HuH-7 (cell line): ENCODE measurements at places on chromosomes 4 and X.

DNA sequence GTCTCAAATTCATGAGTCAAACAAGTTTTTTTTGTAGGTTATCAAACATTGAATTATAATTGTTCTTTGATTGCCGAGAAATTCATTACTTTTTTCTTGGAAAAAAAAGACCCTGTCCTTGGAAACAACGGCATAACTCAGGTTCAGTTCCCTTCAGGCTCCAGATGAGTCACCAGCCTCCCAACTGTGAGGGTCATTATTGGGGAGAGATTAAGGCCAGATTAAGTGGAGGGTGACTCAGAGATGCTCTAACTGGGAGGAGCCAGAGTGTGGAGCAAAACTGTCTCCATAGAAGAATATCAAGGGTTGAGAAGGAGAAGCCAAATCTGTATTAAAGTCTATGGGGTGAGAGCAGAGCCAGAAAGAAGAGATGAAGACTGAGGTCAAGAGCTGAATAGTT, 9.6 kb downstream of the ADGRG4 start:
- no peak for DNase-seq

DNA sequence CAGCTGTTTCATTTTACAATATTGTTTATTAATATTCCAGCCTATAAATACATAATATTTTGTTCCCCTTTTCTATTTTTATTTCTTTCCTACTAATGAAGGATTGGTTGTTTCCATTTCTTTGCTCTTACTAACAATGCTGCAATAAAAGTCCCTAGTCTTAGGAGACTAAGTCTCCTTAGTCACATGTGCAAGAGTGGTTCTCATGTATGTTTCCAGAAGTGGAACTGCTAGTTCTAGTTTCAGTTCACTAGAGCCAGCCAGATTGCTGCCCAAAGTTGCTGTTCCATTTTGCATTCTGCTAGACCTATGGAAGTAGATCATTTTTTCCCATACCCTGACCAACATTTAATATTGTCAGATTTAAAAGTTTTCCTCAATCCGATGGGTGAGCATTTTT, 44.3 kb downstream of the CNGA1 start:
- DNase-seq, result no peak

DNA sequence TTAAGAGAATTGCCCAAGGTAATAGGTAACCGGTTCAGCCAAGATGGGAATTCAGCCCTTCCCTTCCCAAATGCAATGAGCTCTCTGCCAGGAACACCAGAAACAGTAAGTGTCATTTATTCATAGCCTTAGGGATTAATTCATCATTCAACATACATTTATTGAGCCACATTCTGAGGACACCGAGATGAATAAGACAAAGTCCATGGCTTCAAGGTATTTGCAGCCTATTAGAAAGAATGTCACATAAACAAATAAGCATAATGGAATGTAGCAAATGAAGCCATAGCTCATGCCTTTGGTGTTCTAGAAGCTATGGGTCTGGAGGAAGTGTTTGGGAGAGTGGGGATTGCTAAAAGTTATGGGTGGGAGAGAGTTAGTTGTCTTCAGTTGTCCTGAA, 6.3 kb upstream of the TAB3 start:
- DNase-seq, result no peak

DNA sequence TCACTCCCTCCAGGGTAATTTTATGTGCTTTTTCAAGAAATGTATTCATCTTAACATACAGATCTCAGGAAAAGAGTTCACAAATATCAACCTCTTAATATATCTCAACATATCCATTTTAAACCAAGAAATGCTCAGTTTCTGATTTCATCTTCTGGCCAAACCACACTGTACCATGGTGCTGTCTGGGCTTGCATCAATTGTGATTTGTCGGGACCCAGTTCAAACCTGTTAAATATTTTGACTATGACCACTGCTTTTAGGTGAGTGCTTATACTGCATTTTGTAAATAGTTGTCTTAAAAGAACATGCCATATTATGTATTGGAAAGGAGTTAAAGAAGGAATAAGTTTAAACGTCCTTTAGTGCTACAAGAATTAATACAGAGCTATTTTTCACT, 352.1 kb downstream of the SPOCK3 start:
- DNase-seq, result no peak

- no peak for DNase-seq
These were observed 2.1 kb upstream of the PDE6B start for GRCh38 chr4:622996-623913.

DNA sequence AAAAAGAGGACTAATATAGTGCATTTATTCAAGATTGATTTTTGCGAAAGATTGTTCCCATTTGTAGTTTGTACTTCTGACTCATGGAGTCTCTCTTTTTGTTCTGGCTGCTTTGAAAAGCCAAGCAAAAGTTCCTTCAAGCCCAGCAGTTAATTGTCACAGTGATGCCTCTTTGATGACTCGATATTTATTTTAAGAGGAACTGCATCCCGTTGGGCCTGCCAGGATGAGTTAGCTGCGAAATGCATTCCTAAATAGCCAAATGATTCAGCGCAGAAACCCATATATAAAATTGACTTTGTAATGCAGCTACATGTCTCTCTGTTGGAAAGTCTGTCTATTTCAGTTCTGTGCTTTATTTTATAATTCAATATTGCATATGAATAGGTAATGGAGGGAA, 295.1 kb downstream of the GBA3 start:
- DNase-seq, result no peak

GRCh38 chr4:85656759-85657505, 182.0 kb downstream of the ARHGAP24 start:
- no peak for DNase-seq

DNA sequence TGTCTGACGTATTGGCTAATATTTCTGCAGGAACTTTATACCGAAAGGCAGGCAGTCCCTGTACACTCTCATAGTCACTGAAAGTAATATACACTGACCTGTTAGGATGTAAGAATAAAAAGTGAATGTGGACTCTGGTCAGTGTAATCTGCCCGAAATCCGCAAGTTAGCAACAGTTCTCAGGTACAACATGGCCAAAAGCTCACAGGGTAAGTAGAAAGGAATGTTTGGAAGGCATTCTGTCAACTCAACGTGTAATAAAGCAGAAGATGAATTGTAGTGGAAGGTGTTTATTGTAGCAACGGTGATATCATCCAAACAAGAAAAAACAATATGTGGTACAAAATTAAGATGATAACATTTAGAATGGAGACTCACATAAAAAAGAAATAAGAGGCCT, 26.0 kb upstream of the NUP54 start:
- DNase-seq, result no peak

DNA sequence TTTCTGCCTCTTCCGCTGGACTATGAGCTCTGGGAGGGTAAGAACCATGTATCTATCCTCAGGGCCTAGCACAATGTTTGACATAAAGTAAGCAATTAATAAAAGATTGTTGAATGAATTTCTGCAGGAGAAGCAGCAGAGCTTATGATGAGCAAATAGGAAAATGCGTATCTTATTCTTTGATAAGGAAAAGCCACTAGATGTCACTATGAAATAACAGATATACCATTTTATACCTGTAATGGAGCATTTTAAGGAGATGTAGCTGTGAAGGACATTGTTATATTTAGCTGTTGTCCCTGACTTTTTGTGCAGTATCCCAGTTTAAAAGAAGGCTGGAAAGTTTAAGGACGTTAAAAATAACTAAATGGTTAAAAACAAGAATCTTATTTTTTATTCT, 147.2 kb upstream of the MBNL3 start:
- DNase-seq, result no peak

- DNase-seq, result no peak
These were observed 317.1 kb upstream of the BMP3 start for GRCh38 chr4:80713409-80713808.

GRCh38 chrX:71492231-71493065, 40.5 kb upstream of the OGT start:
- no peak for DNase-seq

- no peak for DNase-seq
These were observed 8.6 kb downstream of the GPM6B start for GRCh38 chrX:13808293-13808692.

DNA sequence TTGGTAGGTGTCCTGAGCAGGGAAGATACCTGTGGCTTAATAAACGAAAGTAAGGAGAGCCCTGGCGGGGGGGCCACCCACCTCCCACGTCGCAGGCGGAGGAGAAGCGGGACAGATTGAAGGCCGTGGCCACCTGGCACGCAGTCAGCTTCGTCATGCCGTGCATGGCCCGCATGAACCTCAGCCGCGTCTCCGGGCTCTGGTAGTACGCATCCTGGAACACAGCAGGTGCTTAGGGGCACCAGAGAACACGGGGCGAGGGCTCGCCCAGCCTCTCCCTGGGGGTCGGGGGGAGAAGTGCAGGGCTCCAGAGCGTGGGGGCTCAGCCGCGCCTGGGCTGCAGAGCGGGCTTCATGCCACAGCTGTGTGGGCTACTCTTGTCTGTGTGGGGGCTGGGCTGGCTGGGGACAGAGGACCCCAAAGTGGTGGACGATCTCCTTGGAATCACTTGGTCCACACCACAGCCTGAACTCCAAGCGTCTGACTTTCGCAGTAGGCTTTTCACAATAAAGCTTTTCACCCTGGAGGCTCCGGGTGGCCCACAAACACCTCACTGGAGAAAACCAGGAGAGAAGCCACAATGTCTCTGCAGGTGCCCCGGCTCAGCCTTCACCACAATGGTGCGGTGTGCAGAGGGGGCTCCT, 27.1 kb upstream of the SLC25A6 start:
- DNase-seq, result no peak

- DNase-seq, result no peak
These were observed 125.3 kb upstream of the VAMP7 start for GRCh38 chrX:155755706-155756337.

DNA sequence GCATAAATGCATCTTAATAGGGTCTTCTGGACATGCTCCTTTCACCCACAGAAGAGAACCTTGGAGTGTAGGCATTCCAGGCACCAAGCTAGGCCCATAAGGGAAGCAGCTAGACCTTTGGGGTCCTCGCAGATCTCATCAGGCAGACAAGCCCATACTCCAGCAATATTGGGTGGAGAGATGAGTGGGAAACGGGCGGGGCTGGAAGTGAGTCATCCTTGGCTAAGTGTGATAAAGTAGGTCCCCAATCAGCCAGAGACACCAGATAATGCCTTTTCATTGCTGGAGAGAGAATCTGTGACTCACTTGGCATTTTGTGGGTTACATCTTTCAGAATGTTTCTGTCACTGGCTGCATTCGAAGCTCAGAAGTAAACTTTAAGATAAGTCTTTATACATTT, 133.3 kb upstream of the MBNL3 start:
- no peak for DNase-seq

GRCh38 chr4:7428261-7429068, 6.3 kb downstream of the PSAPL1 start:
- no peak for DNase-seq

- no peak for DNase-seq
These were observed 304.6 kb downstream of the ARAP2 start for GRCh38 chr4:35939751-35940150.
